ENCODE measurements at places on chromosomes 5 and 9. TPM values are rescaled to one million over a fixed set of nuclear protein-coding genes. Genes with fewer than 3 reads are reported as not detected.

DNA sequence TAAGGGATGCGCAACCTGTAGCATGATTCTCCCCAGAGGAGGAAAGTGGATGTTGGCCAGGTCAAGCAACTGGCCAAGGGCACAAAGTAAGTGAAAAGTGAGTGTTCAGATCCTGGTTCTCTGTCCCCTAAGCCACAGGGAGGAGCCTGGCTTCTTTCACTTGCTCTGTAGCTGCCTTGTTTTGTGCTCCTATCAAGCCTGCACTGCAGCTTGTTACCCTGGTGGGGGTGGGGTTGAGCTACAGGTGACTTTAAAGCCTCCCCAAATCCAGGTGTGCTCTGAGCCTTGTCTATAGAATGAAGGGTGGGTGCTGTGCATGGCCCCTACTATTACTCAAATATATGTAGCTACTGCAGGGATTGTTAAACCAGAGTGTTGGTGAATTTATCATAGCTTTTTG lies 32.9 kb downstream of the RALGPS1 start:
- DNase-seq = no peak

DNA sequence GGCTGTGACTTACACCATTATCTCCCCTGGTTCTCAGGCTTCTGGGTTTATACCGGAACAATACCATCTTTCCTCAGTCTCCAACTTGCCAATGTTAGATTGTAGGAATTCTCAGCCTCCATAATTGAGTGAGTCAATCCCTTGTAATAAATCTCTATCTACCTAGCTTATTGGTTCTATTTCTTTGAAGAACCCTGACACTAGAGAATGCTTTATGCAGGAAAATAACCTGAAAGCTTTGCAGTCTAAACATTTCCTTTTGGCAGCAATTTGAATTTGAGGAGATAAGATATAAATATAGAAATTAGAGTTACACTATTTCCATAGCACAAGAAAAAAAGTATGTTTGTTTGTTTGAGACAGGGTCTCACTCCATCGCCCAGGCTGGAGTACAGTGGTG lies 278.1 kb upstream of the CDH18 start:
- DNase-seq = no peak

DNA sequence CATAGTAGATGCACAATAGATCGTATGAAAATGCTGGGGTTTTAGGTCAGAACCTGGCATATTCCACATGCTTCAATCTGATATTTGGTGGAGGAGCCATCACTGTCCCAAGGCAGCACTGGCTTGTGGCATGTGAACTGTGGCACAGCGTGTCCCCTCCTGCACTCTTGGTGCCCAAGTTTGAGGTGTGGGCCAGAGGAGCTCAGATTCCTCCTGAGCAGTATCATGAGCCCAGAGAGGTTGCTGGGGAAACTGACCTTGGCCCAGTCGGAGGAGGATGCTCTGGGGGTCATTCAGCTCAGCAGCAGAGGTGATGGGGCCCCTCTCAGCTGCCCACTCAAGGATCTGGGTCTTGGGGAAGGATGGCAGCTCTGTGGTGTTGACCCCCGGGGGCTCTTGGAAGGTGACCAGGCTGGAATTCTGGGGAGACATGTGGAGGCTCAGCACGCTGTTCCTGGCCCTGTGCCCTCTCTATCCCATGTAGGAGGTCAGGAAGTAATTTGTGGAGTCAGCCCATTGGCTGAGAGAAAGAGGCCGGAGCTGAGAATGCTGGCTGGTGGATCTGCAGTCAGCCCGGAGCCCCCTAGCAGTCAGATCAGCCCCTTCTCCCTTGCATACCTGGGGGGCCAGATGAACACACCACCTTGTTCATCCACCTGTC lies 23.7 kb downstream of the FPGS start:
- DNase-seq = no peak

DNA sequence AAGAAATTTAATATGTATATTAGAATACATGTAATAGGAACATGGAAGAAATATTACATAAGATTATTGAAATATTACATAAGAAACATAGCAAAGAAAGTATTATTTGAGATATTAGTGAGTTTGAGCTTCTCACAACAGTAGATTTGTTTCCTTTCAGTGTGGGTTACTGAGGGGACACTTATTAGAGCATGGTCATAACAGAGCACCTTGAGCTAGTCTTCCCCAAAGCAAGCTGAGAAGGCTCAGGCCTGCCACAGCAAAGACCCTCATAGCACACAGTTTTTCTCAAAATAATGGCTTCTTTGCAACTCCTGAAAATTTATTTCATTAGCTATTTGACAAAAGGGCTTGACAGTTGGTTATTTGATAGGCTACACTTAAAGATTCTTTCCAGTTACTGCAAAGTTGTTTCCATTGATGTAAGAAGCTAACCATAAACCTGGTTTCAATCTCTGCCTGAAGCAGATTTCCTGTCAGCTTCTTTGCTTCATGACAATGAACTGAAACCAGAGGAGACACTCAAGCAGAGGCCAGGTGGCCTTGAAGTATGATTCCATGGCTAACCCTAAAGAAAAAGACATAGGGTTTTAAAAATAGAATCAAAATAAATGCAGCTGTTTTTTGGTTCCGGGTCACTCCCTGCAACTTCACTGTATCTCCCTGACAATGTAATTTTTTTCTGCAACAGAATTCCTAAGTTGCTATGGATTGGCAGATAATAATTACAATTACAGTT lies 68.6 kb downstream of the ERMP1 start:
- no peak for DNase-seq

Gene IRGM
- total RNA-seq = not detected
